ENCODE measurements at places on chromosomes 7 and 10.
A peak's percentile ranks its signal among the peaks of the same experiment; 100 is the strongest.

DNA sequence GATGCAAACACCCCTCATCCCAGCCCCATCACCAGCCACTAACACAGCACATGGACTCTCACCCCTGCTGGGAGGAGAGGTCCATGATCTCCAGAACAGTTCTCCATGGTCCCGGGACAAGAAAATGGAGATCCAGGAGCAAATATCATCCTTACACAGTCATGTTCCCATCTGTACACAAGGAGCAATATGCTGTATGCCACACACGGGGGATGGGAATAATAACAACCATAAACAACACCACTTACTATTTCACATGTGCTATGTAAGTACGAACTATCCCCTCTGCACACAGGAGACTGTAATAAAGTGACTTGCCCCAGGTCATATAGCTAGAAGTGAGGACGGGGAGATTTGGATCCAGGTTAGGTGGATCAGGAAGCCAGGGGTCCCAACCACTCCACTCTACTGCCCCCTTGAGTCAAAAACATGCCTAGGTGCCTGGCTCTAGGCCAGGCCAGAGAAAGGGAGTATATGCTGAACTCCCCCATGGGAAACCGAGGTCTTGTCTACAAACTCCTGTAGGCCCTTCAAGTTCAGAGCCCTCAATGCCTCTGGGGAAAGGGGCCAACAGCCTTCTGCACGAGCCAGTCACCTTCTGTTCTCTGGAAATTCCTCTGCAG lies 34.1 kb downstream of the LRRC20 start:
- no peak for DNase-seq

DNA sequence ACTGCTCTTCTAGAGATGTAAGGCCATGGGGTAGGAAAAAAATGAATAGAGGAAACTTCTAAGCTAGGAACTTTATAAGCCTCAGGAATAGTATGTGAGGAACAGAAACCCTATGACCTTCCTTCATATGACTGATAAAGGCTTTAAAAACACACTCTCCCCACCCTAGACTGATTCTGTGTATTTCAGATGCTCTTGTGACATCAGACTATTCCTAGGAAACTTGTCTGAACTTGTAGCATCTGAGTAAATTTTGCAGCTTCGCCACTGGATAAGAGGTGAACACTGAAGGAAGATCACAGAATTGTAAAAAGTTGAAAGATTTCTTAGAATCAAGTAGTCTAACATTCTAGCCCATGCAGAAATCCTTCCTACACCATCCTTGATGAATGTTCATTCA lies 31.0 kb upstream of the CBLL1 start:
- no peak for DNase-seq

DNA sequence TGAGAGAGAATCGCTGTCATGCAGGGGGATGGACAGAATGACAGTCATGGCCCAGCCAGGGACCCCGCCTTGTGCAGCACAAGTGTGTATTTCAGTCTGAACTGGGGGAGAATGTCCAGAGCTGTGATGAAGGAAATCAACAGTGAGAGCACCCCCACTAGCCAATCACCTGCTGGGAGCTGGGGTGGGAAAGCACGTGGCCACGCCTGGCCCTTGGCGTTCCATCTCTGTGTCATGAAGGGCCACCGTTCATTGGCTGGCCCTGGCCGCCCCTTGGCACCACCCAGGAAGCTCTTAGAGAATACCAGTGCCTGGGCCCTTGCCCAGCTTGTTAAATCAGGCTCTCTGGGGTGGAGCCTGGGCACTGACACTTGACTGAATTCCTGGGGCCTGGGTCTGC lies 22.8 kb downstream of the GRID1 start:
- peak; percentile 12 for DNase-seq

- no peak for DNase-seq
Measured at GRCh38 chr10:115998301-115998700, 274.7 kb downstream of the GFRA1 start.

GRCh38 chr10:122560279-122560804 lies at the start of gene DMBT1:
Gene DMBT1 (plus strand): TSS chr10:122560754. CDS start chr10:122560771, 17 bp downstream.
- DNase-seq, result no peak

GRCh38 chr10:4483811-4484210 lies 342.2 kb upstream of the AKR1E2 start:
- DNase-seq, result no peak

DNA sequence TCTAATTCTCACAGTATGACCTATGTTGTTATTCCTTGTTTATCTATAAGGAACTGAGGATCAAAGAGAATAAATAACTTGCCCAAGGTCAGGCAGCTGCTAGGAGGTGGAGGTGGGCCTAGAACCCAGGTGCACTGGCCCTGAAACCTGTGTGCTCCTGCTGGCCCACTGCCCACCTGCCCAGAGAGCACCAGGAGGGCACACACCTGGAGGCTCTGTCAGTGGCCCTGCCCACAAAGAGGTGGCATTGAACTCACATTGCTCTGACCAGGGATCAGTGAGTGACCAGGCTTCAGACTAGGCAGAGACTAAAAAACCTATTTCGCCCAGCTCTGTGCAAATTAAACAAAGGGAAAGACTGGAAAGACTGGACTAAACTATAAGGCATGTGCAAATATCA lies 210.6 kb downstream of the TNS3 start:
- no peak for DNase-seq

- DNase-seq, result no peak
Measured at GRCh38 chr10:11934262-11934661, 108.3 kb downstream of the UPF2 start.

DNA sequence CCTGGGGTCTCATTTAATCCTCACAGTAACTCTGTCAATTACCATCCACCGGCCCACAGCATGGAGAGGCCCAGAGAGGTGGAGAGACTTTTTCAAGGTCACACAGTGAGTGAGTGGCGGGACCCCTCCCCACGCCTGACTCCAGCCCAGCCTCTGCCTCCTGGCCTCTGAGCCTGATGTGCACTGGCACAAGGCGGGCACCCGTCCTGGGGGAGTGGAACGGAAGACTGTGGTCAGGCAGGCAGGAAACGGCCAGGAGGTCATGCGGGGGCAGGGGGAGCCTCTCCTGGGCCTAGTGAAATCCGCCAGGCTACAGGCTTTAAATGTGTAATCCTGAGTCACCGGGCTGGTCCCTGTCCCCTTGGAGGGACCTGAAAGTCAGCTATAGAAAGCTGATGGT lies 32.2 kb downstream of the ZCCHC24 start:
- DNase-seq, result peak; percentile 51

GRCh38 chr10:3093996-3094395 lies 26.6 kb downstream of the PFKP start:
- no peak for DNase-seq

- no peak for DNase-seq
Measured at GRCh38 chr10:14740684-14741247, 33.9 kb downstream of the FAM107B start.

- DNase-seq, result no peak
Measured at GRCh38 chr10:125299461-125299860, 139.1 kb upstream of the CTBP2 start.

DNA sequence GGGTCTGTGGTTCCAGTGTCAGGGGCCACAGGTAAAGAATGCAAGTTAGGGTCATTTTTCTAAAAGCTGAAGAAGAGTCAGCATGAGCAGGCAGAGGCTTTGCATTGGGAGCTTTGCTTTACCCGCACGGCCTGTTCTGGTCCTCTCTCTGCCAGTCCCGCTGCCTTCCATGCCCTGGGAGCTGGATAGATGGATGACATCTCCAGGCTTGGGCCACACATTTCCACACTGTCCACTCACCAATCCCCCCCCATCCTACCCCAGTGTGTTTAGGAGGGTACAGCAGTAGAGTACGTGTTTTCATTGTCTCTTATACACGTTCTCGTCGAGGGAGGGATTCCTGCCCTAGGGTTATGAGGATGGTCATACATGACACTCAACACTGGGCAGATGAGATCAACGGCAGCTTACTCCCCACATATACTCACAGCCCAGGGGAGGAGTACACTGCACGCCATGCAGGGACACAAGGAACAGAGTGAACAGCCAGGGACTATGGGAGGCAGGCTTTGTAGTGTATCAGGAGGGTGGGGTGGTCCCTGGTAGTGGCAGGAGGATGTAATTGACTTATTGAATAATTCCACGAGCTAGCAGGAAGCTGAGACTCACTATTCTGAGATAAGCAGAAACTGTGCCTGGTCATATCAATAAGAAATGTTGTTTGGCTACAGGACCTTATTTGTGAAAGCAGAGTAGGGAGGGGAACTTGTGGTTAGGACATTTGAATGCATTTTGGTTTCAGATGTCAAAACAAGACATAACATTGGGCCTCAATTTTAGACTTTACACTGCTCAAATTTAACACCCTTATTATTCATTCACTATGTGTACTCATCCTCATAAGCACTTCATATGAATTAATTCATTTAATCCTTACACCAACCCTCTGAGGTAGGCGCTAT lies 36.6 kb downstream of the PLPP4 start:
- no peak for DNase-seq

- DNase-seq, result no peak
Measured at GRCh38 chr7:114989531-114989930, 67.6 kb downstream of the MDFIC start.

GRCh38 chr7:417973-418601 lies 101.6 kb downstream of the PDGFA start:
- DNase-seq, result no peak

- DNase-seq, result no peak
Measured at GRCh38 chr10:15482156-15482555, 111.1 kb upstream of the FAM171A1 start.

- no peak for DNase-seq
Measured at GRCh38 chr7:116432527-116432916, 67.0 kb upstream of the CAV2 start.

- no peak for DNase-seq
Measured at GRCh38 chr10:112461029-112461887, 14.2 kb downstream of the VTI1A start.

- peak; percentile 87 for DNase-seq
Measured at GRCh38 chr7:464454-465401, 54.9 kb downstream of the PDGFA start.

DNA sequence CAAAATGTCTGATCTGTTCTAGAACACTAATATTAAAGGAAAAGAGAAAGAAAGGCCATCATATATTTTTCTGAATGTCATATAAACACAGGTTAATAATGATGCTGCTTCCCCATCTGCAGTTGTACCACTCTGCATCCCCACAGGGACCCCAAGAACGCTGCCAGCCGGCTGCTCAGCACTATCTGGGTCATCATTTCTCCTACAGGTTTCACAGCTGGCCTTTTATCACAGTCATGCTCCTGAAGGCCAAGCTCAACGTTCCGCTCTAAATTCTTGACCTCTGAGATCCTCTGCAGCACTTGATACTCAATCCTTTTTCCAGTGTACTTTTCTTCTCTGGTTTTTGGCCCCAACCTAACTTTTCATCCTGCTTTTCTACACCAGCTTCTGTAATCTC lies 4.8 kb downstream of the IDI1 start:
- DNase-seq, result no peak

DNA sequence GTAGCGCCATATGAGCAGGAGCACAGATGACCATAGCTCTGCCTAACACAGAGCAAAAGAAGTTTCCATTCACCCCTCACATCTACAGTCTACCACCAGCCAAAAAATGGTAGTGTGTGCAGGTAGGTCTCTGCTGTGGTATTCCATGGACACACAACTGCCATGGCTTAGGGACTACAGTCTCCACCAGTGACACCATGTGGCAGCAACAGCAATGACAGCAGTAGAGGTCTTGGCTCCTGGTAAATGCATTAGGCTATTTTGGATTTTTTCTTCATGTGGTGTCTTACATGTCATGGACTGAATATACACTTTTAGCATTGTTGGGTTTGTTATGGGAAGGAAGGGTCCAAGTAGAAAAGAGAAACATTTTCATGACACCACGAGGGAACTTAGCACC lies 70.1 kb upstream of the CABCOCO1 start:
- DNase-seq, result no peak

DNA sequence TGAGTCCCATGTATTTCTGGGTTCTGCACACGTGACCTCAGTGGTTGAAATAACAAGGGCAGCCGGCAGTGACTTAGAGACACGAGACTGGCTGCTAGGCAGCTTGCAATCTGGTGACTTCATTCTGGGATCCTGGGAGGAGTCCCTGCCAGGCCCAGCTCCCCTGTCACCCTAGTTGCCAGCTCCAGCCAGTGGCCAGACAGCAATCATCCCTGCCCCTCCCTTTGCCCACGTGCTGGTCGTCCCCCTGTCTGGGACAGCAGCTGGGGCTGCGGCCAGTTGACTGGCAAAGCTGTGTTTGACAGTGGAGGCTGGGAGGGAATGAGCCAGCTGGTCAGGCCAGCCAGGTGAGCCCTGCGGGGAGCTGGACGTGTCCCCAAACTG lies 30.0 kb downstream of the ADGRA1 start:
- DNase-seq, result no peak

GRCh38 chr7:82539969-82540368 lies 96.4 kb upstream of the CACNA2D1 start:
- no peak for DNase-seq

GRCh38 chr7:126723966-126724544 lies 528.7 kb downstream of the GRM8 start:
- DNase-seq, result no peak

- DNase-seq, result no peak
Measured at GRCh38 chr7:126972571-126972970, 280.2 kb downstream of the GRM8 start.

DNA sequence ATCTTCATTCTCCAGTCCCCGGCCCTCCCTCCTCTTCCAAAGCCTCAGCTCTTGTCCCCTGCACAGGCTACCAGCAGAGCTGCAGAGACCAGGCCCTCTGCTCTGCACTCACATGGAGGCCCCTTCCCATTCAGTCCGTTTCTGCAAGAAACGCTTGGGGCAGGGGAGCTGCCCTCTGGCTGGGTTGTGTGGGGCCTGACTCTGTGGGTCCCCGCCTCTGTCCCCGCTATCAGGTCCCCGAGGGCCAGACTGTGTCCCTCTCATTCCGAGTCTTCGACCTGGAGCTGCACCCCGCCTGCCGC lies 1.5 kb downstream of the PCOLCE start:
- peak; percentile 63 for DNase-seq

GRCh38 chr10:60921633-60922032 lies 22.4 kb downstream of the RHOBTB1 start:
- no peak for DNase-seq

DNA sequence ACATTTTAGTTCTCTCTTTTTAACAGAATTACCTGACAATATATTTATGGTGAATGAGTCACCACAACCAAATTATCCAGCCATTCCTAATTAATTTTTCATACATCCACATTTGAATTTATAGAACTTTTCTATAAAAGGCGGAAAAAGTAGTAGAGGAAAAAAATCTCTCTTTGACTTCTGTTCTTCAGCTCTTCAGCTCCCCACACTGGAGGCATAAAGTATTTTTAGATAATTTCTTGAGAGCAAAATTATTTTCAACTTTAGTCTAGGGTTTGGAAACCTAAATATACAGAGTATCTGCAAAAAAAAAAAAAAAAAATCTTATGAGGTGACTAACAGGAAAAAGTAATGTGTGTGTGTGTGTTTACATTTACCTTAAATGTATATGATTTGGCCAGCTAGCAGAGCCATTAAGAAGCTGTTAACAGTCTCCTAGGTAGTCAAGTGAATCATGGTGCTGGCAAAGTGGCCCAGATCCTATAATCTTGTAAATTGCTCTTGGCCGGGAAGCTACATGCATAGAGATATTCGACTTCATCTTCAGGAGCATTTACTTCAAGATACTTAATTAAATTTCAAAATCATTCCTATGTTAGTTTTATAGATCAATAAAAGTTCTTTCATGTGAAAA lies 383.1 kb upstream of the STEAP1 start:
- DNase-seq, result no peak
